Stimulated activated CD4-positive, alpha-beta T cell treated with anti-CD3 and anti-CD28 coated beads, Interleukin-2, amount 100 ng/mL, for 24 hours (primary cell): ENCODE measurements at places on chromosomes 12 and 14.

DNA sequence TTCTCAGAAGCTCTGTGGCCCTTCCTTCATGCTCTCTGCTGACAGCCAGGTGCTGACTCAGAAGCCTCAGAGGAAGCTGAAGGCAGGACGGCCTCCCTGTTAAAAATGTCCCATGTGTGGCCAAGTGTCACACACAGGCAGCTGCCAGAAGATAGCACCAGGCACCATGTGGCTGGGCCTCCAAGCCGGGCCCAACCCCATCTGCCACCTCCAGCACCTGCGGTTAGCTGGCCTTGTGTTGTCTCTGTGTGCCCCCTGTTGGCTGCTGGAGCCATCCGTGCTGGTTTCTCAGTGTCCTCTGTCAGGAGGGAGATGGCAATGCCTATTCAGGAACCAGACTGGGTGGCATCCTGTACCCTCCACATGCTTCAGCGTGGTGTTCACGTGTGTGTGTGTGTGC, 63.2 kb downstream of the TSPAN11 start:
- no peak for DNase-seq

DNA sequence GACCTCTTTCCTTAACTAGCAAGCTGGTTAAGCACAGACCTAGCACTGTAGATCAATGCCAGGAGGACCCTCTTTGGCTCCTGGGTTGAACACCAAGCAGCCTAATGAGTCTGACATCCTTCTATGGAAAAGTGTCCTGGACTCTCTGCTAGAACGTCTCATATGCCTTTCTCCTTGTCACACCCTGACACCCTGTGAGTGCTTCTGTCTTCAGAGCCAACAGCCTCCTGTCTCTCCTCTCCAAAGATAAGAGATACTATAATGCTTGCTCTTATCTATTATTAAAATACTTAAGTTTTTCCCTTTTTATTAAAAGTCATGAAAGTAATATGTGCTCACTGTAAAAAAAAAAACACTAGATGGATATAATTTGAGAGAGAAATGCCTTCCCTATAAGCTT, 222.7 kb downstream of the FOXN3 start:
- DNase-seq, result no peak

DNA sequence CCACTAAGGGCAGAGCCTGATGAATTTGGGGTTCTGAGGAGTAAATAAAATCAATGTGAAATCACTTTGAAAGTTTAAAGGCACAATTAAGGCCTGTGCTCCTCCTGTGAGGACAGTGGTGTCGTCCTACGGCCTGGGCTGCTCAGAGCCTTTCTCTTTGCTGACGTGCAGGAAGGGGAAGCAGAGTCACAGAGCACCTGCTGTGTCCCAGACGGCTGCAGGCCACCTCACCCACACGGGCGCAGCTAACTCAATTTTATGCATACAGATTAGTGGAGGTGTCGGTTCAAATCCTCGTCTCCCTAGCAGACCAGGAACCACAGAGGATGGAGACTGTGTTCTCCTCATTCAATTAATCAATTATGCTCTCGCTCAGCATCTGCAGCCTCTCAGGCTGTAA, 11.4 kb upstream of the DLK1 start:
- no peak for DNase-seq

DNA sequence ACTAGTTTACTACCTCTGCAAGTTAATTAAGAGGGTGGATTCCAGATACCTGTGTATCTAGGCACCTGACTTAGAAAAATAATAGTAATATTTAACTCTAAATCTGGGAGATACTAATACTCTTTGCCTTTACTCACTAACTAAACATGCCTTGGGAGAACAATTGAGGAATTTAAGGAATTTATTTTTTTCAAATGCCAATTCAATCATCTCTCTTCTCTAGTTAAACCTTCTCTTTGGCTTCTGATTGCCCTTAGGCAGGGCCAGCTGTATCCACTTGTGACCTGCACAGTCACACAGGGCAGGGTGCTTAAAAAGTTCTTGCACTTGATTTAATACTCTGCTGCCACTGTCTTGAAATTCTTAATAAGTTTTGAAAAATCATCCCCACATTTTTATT, 142.4 kb downstream of the PLCZ1 start:
- DNase-seq, result no peak

DNA sequence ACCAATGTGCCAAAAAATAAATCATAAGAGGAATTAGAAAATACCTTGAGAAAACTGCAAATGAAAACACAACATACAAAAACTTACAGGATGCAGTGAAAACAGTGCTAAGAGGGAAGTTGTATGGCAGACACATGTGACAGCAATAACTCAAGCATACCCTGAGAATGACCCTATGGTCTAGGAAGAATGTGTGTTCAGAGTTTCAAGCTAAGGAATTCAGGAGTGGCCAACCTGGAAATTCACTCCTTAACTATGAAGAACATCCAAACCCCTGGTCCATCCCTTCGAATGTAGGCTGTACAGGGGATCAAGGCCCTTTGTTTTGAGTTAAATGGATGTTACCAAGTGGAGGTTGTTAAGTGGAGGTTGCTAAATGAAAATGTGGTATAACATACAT, 16.7 kb upstream of the TTC9 start:
- DNase-seq, result no peak
